Stimulated activated CD4-positive, alpha-beta T cell treated with anti-CD3 and anti-CD28 coated beads, Interleukin-1b, Interleukin-23, amount 100 ng/mL, for 4 hours (primary cell): ENCODE measurements at places on chromosomes 16 and 17.

DNA sequence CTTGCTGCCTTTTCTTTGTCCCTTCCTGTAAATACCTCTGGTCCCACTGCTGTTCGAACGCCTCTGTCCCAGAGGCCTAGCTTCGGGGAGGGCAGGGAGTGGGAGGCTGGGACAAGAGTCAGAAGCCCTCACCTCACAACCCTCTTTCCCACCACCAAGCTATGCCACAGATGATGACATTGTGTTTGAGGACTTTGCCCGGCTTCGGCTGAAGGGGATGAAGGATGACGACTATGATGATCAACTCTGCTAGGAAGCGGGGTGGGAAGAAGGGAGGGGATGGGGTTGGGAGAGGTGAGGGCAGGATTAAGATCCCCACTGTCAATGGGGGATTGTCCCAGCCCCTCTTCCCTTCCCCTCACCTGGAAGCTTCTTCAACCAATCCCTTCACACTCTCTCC is 10.4 kb downstream of the ARRB2 start:
- no peak for DNase-seq

- DNase-seq: no peak
Measured at GRCh38 chr17:50495918-50496317, 12.3 kb upstream of the MYCBPAP start.

GRCh38 chr16:86986136-86986535 is 331.1 kb downstream of the C16orf95 start:
- no peak for DNase-seq

GRCh38 chr17:17114592-17115225 is 72.5 kb downstream of the MPRIP start:
- no peak for DNase-seq

DNA sequence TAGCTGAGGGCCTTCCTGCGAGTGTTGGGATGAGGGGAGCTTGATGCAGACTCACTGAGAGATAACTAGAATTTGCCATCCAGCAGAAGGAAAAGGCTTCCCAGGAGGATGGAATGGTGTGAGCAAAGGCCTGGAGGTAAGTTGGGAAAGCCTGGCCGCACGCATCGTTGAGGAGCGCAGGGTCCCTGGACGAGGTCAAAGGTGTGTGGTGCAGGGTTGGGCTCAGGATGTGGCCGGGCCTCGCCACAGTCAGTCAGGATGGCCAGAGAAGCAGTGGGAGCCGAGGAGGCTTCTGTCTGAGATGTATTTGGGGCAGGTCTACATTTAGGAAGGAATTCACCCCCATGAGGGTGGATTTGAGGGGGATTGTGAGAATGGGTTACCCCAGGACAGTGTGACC is 16.4 kb downstream of the DRC3 start:
- DNase-seq: no peak

GRCh38 chr16:57979006-57979585 is 8.2 kb upstream of the CNGB1 start:
- no peak for DNase-seq

DNA sequence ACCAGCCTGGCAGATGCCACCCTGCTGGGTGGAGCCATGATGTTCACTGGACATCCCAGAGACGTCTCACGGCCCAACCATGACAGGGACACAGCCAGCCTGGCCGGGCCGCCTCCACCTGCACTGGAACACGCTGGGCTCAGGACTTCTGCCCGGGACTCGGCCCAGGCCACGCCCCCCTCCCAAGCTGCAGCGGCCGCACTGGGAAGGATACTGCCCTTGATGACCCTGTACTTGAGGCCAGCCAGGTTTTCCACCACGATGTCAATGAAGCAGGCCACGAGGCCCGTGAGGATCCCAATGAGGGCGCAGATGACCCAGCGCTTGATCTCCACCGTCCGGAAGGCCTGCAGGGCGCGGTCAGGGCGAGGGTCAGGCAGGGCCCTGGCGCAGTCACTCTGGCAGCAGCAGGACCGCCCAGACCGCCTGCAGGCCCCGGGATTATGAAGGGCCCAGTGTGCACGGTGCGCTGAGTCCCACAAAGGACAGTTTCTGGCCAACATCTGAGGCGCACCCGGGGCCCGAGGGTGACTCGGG is 14.2 kb downstream of the CLCN7 start:
- DNase-seq: no peak

GRCh38 chr17:42937712-42938596 is 26.3 kb downstream of the AARSD1 start:
- no peak for DNase-seq

DNA sequence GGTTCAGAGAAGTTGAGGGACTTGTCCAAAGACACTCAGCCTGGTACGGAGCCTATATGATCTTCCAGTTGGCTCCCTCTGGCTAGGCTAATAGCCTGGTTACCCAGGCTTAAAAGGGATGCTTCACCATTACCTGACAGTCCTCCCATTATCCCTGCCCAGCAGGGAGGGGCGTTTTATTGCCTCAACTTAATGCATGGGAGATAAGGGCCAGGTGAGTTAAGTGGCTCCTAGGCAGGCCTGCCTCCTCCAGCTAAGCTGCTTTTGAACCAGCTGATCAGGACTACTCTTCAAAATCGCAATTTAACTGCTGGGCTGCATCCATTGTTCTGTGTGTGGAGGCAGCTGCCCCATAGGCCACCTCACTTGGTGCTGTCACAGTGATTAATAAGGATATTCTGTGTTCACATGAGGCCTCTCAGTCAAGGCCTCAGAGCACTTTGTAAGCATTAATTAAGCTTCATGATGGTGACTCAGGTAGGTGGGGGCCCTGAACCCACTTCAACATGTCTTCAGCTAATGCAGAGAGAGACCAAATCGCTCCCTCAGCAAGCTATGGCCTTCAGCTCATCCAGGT is 27.9 kb downstream of the SMPD3 start:
- no peak for DNase-seq
